Hepatic stellate cell (primary cell): ENCODE measurements at places on chromosomes 3 and 15.

- no peak for DNase-seq
Measured at GRCh38 chr3:177440456-177441104, 243.3 kb upstream of the TBL1XR1 start.

DNA sequence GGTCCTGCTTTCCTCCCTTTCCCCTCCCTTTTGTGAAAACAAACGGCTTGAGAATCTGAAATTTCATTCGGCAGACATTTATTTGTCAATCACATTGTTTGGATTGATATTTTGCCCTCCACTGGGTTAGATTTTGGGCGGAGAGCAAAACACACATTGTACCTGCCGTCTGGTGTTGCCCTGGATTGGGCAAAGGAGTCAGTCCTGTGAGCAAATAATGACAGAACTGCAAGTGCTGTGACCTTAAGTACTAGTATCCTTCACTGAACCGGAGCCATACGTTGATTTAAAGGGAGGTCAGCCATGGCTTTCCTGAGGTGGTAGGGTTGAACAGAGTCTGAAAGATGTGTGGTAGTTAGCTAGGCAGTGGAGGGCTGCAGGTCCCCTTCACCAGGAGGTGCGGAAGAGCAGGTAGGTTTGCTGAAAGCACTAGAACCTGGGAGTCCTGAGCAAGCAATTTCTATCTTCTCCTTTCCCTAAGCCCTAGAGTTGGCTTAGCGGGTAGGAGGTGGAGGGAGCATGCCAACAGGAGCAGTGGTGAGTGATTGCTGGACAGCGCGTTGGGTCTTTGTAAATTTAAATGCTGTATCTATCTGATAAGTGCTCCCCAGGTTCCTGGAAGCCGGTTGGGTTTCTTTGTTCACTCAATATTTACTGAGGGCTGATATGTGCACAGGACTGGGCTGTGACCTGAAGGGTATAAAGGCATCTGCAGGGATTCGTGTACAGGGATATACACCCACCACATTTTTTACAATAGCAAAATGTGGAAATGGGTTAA lies 2.0 kb downstream of the PDIA5 start:
- DNase-seq = no peak

GRCh38 chr3:153666991-153667740 lies 454.0 kb upstream of the ARHGEF26 start:
- no peak for DNase-seq

DNA sequence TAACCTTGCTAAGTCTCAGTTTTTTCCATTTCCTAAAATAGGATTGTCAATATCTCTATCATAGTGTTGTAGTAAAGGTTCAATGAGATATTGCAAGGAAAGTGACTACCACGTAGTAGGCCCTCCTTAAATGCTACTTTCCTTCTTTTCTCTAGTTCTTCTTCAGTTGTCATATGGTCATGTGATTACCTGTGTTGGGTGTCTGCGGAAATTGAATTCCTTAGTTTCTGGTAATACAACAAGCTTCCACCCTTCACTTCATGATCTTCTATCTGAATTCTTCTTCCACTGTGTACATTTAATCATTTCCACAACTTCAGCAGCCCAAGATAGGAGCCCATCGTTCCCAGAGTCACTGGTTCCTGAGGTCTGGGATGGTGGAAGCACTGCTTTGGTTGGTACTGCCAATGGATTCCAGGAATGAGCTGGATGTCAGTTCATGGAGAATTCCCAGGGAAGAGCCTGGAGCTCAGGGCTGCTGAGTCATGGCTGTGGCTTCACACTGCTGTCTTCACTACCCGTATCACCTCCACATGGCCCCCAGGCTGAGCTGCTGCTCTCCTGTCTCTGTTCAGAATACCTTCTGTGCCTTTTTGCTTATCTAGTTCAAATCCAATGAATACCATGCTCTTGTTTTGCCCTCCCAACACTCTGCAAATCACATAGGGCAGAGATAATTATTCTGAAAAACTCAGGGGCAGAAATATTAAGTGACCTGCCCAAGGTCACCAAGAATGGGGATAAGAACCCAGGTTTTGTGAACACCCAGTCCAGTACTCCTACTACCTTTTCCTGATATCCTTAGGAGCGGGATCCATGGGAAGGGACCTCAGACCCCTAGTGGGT lies 98.6 kb downstream of the RPL39L start:
- peak; percentile 35 for DNase-seq

DNA sequence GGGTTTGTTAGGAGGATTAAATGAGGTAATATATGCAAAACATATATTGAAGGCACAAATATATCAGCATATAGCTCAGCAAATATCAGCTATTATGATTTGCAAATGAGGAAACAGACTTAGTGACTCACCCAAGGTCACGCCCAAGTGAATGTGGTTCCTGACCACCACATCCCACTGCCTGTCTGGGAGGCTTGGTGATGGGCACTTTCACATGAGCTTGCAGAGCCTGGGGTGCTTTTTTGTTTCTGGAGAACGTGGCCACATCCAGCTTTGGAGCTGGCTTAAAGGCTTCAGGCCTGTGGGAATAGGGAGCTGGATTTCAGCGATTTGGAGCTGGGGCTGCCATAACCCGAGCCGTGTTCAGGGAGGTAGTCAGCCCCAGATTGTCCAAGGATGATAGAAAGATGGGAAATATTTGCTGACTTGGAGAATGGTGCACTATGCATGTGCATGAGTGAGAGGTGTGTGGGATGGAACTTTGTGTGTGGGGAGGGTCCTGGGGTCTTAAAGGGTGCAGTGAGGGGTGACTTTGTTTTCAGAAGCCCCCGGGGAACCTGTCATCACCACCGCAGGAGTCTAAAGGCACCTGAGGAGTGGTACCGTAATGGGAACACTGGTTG lies 12.0 kb upstream of the FGD5 start:
- DNase-seq = no peak

DNA sequence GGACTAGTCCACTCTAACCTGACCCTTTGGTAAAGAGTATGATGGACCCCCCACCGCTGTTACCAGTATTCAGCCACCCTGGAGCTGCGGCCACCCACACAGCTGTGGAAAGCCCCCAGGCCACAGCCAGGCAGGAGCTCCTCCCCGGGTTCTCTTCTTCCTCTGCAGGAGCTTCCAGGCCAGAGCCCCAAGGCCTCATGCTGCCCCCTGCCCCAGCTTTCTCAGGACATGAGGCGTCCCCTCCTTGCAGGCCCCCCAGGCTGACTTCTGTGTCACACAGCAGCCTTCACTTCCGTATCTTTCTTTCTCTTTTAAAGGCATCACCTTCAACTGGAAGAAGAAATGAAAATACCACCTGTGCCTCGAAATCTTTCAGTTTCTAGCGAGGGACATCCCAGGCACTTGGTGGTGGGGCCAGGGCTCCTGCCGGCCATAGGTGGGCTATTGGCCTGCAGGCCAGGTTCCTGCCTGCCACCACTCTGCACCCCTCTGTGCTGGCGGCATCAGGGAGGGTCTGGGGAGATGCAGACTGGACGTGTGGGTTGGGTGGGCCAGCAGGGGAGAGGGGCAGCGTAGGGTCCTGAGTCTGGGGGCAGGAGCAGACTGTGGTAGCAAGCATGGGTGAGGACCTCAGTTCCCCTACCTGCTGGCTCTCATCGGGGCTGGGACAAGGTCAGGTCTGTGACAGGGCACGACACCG lies 19.9 kb downstream of the KLF13 start:
- no peak for DNase-seq

DNA sequence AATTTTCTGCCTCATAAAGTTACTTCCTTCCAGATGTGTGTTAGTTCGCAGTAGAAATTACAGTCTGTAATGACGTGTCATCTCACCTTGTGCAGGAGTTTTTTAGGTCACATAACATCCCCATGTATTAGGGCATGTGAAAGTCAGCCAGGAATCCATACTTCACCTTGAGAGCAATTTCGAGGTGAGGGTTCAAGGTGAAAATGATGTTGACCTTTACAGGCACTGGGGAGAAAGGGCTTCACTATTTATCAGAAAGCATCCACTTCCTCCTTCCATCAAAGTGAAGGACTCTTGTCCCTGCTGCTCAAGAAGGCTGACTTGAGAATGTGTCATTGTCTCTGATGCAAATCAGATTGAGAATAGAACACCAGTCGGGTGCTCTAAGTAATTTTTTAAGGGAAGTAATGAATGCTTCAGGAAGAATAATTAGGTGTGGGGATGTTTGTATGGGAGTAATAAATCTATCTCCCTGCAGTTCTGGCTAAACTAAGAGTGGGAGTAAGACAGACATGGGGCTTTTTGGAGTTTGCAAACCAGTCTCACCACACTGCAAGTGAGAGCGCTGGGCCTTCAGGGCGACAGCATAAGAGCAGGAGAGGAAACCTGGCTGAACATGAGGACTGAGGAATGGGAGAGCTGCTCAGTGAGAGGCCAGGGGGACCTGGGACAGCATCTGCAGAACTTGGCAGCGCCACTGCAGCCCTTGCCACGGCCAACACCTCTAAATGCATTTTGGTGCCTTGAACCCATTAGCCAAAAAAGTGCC lies 85.9 kb upstream of the IL12A start:
- no peak for DNase-seq

- peak; percentile 40 for DNase-seq
Measured at GRCh38 chr3:197216169-197216860, 82.1 kb downstream of the DLG1 start.

GRCh38 chr15:96514607-96515285 lies 184.2 kb downstream of the NR2F2 start:
- DNase-seq = no peak

GRCh38 chr15:87349181-87349580 lies 907.4 kb downstream of the NTRK3 start:
- DNase-seq = peak; percentile 2

- DNase-seq = no peak
Measured at GRCh38 chr3:191455257-191455952, 5.6 kb upstream of the PYDC2 start.

DNA sequence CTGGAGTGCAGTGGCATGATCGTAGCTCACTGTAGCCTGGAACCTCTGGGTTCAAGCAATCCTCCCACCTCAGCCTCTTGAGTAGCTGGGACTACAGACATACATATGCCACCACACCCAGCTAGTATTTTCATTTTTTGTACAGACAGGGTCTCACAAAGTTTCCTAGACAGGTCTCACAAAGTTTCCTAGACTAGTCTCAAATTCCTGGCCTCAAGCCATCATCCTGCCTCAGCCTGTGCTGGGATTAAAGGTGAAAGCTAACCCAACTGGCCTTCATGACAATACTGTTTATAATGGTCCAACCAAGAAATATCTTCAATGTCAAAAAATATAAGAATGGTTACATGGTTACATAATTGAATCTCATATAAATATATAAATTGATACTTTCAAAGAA lies 24.0 kb downstream of the GPR176 start:
- DNase-seq = no peak

- DNase-seq = peak; percentile 35
Measured at GRCh38 chr3:151795276-151795675, 18.6 kb upstream of the AADAC start.

DNA sequence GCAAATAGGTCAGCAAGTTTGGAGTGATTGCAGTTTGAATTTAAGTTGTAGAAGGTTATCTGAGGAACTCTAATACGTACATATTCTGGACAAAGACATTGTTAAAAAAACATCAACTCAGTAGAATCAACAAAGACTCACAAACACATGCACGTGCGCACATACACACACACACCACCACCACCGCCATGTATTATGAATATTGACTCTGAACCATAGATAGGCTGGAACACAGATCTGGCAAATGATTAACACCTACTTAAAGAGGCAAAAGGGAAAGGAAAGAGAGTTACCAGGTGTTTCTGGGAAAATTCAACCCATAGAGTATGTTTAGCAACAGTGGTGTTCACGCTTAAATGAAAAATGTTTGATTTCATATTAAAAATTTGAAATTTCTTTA lies 334.2 kb upstream of the ALCAM start:
- no peak for DNase-seq

DNA sequence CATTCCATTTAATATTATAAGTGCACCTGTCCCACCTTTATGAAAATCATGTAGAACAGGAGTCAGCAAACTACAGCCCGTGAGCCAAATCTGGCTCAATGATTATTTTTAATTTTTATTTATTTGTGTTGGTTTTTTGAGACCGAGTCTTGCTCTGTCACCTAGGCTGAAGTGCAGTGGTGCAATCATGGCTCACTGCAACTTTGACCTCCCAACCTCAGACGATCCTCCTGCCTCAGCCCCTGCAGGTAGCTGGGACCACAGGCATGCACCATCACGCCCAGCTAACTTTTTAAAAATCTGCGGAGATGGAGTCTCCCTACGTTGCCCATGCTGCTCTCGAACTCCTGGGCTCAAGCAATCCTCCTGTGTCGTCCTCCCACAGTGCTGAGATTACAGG lies 42.0 kb downstream of the MYO1E start:
- no peak for DNase-seq

DNA sequence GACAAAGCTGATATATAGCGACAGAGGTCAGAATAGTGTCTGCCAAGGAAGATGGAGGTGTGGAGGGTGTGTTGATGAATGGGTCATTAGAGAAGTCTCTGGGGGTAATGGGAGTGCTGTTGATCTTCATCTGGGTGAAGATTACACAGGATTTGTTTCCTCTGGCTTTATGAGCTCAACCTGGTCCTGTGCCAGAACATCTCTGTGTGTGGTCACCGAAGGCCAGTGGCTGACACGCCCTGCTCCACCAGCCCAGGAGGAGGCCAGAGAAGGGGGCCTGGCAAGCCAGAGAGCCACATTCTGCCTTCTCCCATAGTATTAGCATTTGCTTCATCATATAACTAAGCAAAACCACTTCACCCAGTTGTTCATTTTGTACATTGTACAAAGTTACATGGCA lies 121.1 kb downstream of the ZNF621 start:
- no peak for DNase-seq

GRCh38 chr3:169172535-169172934 lies 491.0 kb downstream of the MECOM start:
- DNase-seq = no peak

DNA sequence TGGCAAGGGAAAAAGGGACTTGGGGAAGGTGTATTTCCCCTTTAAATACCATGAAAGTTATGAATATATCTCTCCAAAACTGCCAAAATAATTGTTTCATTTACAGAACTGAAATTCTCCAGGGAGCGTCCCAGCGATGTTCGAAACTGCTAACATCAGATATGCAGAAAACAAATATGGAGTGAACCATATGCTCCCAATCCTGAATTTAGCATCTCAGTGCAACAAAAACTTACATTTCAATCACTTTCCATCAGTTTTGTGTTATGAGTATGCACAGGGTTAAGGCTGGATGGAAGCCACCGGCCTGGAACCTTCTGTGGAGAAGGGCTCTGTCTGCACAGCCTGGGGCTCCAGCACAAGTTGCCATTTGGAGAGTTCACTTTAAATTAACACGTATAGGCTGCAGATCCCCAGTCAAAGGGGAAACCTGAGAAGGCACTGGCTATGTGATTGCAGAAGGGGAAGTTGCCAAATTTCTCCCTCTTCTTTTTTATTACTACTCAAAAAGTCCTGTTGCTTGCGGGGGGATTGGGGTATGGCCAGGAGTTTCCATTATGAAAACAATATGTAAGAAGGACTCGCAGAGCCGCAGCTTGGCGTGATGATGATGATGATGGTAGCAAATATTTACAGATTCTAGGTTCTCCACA lies 56.9 kb upstream of the FOXP1 start:
- no peak for DNase-seq

DNA sequence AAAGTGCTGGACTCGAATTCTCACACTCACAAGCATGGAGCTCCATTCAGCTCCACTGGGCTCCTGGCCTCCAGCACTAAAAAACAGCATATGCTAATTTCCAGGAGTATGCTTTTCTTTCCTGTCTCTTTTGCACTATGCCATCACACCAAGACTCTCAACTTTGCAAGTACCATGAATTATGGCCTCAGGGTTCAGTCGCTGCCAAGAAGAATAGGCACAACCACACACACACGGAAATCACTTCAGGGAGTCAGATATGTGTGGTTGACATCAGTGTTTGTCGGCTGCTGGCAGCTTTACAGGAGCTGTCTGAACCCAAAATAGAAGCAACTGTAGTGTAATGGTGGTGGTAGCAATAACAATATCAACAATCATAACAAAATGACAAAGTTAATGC lies 305.0 kb upstream of the SLCO3A1 start:
- no peak for DNase-seq
